ENCODE measurements at places on chromosomes 3 and 15.

- peaks cover 3% of the 10 kb centered on the region for H3K4me1 ChIP-seq
- no peaks in the 10 kb centered on the region for H3K27me3 ChIP-seq
- peaks cover 2% of the 10 kb centered on the region for H3K36me3 ChIP-seq
- DNase-seq: no peak
Observed at GRCh38 chr15:22815766-22816165, 22.7 kb upstream of the NIPA2 start.

- no peak overlapping the region for H3K4me3 ChIP-seq
- no peaks in the 10 kb centered on the region for H3K27me3 ChIP-seq
- DNase-seq: no peak
- H3K4me1 ChIP-seq: peaks cover 2% of the 10 kb centered on the region
- no peak overlapping the region for H3K27ac ChIP-seq
Observed at GRCh38 chr3:195137638-195138588, 133.0 kb downstream of the XXYLT1 start.

DNA sequence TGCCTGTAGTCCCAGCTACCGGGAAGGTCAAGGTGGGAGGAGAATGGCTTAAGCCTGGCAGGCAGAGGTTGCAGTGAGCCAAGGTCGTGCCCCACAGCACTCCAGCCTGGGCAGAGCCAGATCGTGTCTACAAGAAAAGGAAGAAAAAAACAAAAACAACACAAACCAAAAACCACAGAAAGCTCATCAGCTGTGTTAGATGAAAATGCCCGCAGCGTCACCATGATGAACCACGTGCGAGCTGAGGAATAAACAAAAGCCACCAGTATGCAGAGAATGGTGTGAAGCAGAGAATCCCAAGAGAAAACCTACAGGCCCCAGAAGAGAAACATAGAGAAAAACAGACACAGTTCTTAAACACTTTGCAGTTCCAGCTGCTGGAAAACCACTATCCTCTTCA, 19.7 kb upstream of the TM4SF19 start:
- no peak for DNase-seq
- H3K4me3 ChIP-seq: no peak overlapping the region
- no peaks in the 10 kb centered on the region for H3K27me3 ChIP-seq
- no peak overlapping the region for H3K27ac ChIP-seq
- H3K36me3 ChIP-seq: peaks cover 32% of the 10 kb centered on the region

DNA sequence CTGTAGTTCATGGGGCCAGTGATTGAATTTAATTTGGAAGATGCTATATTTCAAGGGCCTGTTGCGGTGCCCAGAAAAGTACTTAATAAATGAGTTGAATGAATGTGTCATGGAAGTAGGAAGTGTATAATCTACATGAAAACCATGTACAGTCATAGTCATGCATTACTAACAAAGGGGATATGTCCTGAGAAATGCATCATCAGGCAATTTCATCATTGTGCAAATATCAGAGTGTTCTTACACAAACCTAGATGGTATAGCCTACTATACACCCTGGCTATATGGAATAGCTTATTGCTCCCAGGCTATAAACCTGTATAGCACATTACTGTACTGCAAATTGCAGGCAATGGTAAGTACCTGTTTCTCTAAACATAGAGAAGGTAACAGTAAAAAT, 10.7 kb upstream of the MYO5C start:
- peaks cover 2% of the 10 kb centered on the region for H3K4me1 ChIP-seq
- no peaks in the 10 kb centered on the region for H3K27me3 ChIP-seq
- no peak overlapping the region for H3K27ac ChIP-seq

DNA sequence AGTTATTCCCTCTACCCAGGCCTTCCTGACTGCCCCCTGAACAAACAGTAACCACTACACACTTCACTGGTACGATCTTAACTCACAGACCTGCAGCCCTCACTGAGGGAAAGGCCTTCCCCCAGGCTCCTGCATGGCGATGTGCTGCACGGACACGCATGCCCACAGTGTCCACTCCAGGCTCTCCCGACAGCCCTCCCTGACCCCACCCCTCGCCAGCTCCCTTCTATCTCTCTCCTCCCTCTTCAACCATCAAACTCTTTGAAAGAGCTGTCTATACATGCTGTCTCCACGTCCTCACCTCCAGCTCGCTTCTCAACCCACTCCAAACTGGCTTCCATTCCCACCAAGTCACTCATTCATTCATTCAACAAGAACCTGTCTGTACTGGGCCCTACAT, 3.9 kb downstream of the SCN5A start:
- no peak for DNase-seq
- H3K27ac ChIP-seq: no peak overlapping the region
- no peaks in the 10 kb centered on the region for H3K36me3 ChIP-seq

DNA sequence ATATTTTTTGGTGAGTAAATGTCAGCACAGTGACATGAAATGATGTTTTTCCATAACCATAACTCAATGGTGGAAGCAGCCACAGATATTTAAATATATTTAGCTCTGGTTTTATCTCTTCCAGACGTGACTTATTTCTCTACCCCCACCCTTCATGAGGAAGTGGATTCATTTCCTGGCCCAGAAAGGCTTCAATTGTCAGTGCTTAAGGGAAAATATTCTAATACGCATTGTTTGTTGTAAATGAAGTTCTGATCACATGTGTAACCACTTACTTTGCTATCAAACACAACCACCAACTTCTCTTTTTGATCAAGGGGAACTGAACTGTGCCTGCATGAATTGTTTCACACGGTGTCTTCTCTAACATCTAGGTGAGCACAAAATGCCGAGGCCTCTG, 14.0 kb downstream of the CLDN16 start:
- peaks cover 5% of the 10 kb centered on the region for H3K27me3 ChIP-seq
- DNase-seq: no peak
- no peaks in the 10 kb centered on the region for H3K4me1 ChIP-seq
- H3K4me3 ChIP-seq: no peak overlapping the region

DNA sequence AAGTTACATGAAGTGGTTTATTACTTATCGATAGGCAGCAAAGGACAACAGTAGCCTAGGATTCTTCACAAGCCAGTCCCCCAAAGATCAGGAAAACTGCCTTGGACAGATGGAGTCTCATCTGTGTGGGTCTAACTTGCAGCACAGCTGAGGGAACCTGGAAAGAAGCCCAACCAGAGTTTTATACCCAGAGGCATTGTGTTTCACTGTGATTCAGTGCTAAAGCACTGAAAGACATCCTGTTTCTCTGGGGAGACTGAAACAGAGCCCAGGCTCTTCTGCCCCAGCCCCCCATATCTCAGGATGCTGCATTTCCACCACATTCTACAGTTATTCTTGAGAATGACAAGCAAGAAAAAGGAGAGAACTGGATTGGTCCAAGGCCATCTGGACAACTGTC, 48.2 kb upstream of the PYDC2 start:
- no peaks in the 10 kb centered on the region for H3K4me1 ChIP-seq
- H3K4me3 ChIP-seq: no peak overlapping the region
- no peaks in the 10 kb centered on the region for H3K36me3 ChIP-seq
- H3K27me3 ChIP-seq: peaks cover 3% of the 10 kb centered on the region
- H3K27ac ChIP-seq: no peak overlapping the region

DNA sequence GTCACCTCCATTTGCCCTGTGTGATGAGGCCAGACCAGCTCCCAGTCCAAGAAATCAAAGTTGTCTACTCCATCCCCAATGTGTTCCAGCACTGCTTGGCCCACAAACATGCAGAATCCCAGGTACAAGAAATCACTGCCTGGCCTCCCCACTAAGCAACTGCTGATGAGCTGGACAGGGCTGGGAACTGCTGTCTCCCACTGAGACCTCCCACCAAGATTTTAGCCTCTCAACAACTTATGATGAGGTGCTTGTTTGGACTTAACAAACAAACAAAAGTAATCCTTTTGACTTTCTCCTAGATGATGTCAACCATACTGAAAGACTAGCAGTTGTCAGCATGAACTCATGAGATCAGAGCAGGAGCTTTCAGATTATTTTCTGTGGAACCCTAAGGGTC, 260.1 kb upstream of the UBE2E2 start:
- no peaks in the 10 kb centered on the region for H3K27me3 ChIP-seq
- no peak overlapping the region for H3K27ac ChIP-seq
- no peak overlapping the region for H3K4me3 ChIP-seq
- no peaks in the 10 kb centered on the region for H3K4me1 ChIP-seq
- no peaks in the 10 kb centered on the region for H3K36me3 ChIP-seq

- no peak for DNase-seq
- H3K27ac ChIP-seq: no peak overlapping the region
- H3K4me1 ChIP-seq: peaks cover 23% of the 10 kb centered on the region
- no peak overlapping the region for H3K4me3 ChIP-seq
Observed at GRCh38 chr15:56467616-56468015, 2.7 kb upstream of the MNS1 start.

DNA sequence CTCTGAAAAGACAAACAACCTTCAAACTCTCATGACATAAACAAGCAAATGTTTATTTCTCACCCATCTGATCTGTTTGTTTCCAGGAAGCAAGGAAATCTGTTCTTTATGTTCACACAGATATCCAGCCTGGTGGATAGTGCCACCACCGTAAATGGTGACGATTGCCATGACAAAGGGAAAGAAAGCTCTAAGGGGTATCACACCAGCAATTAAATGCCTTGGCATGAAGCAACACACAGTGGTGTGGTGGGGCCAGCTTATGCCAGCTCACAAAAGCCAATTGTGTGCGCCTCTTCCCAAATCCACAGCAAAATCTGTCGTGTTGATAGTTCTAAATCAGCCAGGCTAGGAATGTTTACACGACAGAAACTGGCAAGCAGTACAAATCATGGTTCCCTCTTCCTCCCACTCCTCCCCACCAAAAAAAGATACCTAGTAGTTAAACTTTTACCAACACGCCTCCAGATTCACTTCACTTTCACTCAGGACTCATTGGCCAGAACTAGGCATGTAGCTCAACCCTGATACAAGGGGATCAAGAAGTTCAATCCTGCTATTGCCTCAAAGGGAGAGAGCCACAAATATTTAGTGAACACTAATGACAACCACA, 189.2 kb upstream of the SLCO3A1 start:
- no peak overlapping the region for H3K27ac ChIP-seq
- no peaks in the 10 kb centered on the region for H3K36me3 ChIP-seq
- H3K4me3 ChIP-seq: no peak overlapping the region
- H3K4me1 ChIP-seq: peaks cover 5% of the 10 kb centered on the region
- peaks cover 15% of the 10 kb centered on the region for H3K27me3 ChIP-seq
- no peak for DNase-seq

DNA sequence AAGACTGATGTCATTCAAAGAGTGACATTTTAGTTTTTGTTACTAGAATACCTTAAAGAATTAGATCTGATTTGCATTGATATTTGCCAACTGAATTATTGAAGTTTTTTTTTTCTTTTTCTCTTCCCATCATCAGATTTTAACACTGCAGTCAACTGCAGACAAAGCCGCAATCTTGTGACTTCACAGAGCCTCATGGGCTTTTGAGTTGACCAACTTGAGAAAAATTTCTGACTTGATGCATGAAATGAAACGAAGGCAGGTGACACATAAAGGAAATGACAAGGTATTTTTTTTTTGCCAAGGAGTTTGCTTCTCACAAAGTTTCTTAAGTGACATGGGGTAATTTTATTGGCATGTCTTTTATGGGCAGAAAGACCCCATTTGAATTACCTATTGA, 383.7 kb downstream of the GAP43 start:
- no peak for DNase-seq
- H3K4me3 ChIP-seq: no peak overlapping the region
- no peaks in the 10 kb centered on the region for H3K36me3 ChIP-seq

GRCh38 chr3:39718674-39719595, 90.5 kb upstream of the MYRIP start:
- no peaks in the 10 kb centered on the region for H3K36me3 ChIP-seq
- H3K27me3 ChIP-seq: no peaks in the 10 kb centered on the region
- H3K4me1 ChIP-seq: no peaks in the 10 kb centered on the region
- H3K4me3 ChIP-seq: no peak overlapping the region

DNA sequence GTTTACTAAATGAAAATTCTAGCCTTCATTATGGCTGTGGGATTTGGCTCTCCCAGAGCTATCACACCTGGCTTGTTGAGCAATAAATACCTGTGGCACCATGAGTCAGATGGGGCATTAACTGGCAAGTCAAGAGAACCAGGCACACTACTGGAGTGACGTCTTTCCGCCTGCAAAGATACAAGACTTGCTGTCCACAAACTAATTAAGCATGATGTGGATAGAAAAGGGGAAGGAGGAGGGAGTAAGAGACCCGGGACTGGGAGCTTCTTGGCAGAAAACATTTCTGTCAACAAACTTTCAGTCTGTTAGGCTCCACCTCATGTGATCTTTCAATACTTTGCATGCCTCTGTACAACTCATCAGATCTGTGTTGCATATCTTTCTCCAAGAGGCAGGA, 56.5 kb downstream of the CLDN1 start:
- H3K27me3 ChIP-seq: peaks cover 12% of the 10 kb centered on the region
- no peak overlapping the region for H3K4me3 ChIP-seq
- H3K4me1 ChIP-seq: no peaks in the 10 kb centered on the region
- no peaks in the 10 kb centered on the region for H3K36me3 ChIP-seq

GRCh38 chr3:116340680-116341216, 104.5 kb downstream of the LSAMP start:
- no peaks in the 10 kb centered on the region for H3K4me1 ChIP-seq
- no peak for DNase-seq
- H3K27ac ChIP-seq: no peak overlapping the region
- no peaks in the 10 kb centered on the region for H3K36me3 ChIP-seq
- no peak overlapping the region for H3K4me3 ChIP-seq

GRCh38 chr15:26106556-26106955, 243.4 kb upstream of the ATP10A start:
- no peaks in the 10 kb centered on the region for H3K36me3 ChIP-seq
- H3K4me1 ChIP-seq: no peaks in the 10 kb centered on the region

DNA sequence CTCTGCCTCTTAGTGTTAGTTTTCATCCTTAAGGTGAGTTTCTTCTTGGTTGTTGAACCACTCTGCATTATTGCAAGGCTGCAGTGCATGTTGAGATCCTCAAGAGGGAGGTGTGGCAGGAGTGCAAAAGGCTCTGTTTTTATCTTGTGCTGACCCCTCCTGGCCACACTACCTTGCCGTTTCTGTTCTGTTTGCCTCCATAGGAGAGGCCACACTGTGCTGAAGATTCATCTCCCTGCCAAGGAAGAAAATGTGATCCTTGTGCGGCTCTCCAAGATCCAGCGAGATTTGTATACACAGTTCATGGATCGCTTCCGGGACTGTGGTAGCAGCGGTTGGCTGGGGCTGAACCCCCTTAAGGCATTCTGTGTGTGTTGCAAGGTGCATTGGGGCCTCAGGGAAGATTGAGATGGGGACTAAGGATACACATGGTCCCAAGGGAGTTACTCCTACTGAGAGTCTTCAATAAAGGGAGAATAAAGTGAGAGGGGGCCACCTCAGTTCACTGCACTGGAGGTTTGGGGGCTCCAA, 33.0 kb upstream of the TEX264 start:
- H3K27me3 ChIP-seq: no peaks in the 10 kb centered on the region
- H3K36me3 ChIP-seq: peaks cover 17% of the 10 kb centered on the region
- no peak overlapping the region for H3K27ac ChIP-seq
- H3K4me1 ChIP-seq: peaks cover 3% of the 10 kb centered on the region
- DNase-seq: peak; percentile 23

All from activated naive CD8-positive, alpha-beta T cell treated with anti-CD3 and anti-CD28 coated beads for 36 hours (primary cell).